ENCODE measurements at places on chromosomes 4 and X. TPM values are rescaled to one million over a fixed set of nuclear protein-coding genes. Genes with fewer than 3 reads are reported as not detected.

The PF4V1 gene
- not detected for total RNA-seq

The SYN1 gene
- total RNA-seq: 0.21 TPM

The CXCL8 gene
- 19.2 TPM for total RNA-seq

The C4orf46 gene
- total RNA-seq: 10.4 TPM

The AGTR2 gene
- total RNA-seq: not detected

The LIMCH1 gene
- total RNA-seq: 46.0 TPM

The TCEAL2 gene
- not detected for total RNA-seq

The PNCK gene
- 0.58 TPM for total RNA-seq

The HS3ST1 gene
- 0.30 TPM for total RNA-seq

The FGD1 gene
- 7.7 TPM for total RNA-seq

The SOWAHD gene
- total RNA-seq: not detected

The SLIT2 gene
- total RNA-seq: 0.06 TPM

The HTN3 gene
- not detected for total RNA-seq

The CLNK gene
- total RNA-seq: not detected

The ANAPC10 gene
- total RNA-seq: 12.4 TPM

The CYBB gene
- total RNA-seq: 0.03 TPM

The CTAG1A gene
- not detected for total RNA-seq

The SPANXN2 gene
- not detected for total RNA-seq

The SPARCL1 gene
- not detected for total RNA-seq

The ZCCHC18 gene
- total RNA-seq: 0.07 TPM

The RELL1 gene
- 6.2 TPM for total RNA-seq

The TMEM47 gene
- 1.1 TPM for total RNA-seq

The RTL5 gene
- 2.5 TPM for total RNA-seq

The VSIG1 gene
- total RNA-seq: 0.31 TPM

The ZMAT1 gene
- 0.03 TPM for total RNA-seq

The GCNA gene
- total RNA-seq: 1.2 TPM

The F8A3 gene
- total RNA-seq: 0.65 TPM

The GABRG1 gene
- not detected for total RNA-seq

The PLRG1 gene
- total RNA-seq: 59.6 TPM

The ODAPH gene
- total RNA-seq: 0.23 TPM

The FOXR2 gene
- not detected for total RNA-seq

The PDGFC gene
- total RNA-seq: 3.4 TPM

The NHSL2 gene
- total RNA-seq: 0.38 TPM

The TTC29 gene
- total RNA-seq: not detected

The TMPRSS11A gene
- total RNA-seq: not detected

The F11 gene
- total RNA-seq: not detected

The SHROOM2 gene
- 0.28 TPM for total RNA-seq

The HPSE gene
- total RNA-seq: 0.92 TPM

The GAB3 gene
- 0.76 TPM for total RNA-seq

Data from A549 treated with DMSO at 1 μM for 4 hours (cell line).